Activated CD8-positive, alpha-beta memory T cell treated with anti-CD3 and anti-CD28 coated beads for 4 hours (primary cell): ENCODE measurements at places on chromosomes 2 and 18.

DNA sequence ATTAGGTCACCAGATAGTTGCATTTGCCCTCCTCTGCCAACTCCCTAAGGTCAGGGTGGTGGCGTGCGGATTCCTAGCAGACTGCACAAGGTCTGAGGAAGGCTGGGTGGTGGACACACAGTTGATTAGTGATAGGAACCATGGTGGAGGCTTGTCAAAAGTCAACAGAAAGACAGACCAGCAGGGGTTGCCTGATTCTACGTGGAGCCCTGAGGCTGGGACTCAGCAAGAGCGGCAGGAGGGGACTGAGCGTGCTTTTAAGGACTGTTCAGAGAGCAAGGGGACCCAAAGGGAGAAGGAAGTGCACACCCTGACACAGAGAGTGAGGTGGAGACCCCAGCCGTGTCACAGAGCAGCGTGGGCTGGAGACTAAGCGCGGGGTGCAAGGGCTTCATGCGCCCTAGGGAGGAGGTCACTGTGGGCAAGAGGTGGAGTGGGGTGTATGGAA, 513.2 kb downstream of the RNF144A start:
- no peak for DNase-seq

GRCh38 chr18:49247781-49248180, 212.7 kb downstream of the DYM start:
- no peak for DNase-seq

- DNase-seq = no peak
Observed at GRCh38 chr18:32439802-32440201, 30.9 kb downstream of the GAREM1 start.

DNA sequence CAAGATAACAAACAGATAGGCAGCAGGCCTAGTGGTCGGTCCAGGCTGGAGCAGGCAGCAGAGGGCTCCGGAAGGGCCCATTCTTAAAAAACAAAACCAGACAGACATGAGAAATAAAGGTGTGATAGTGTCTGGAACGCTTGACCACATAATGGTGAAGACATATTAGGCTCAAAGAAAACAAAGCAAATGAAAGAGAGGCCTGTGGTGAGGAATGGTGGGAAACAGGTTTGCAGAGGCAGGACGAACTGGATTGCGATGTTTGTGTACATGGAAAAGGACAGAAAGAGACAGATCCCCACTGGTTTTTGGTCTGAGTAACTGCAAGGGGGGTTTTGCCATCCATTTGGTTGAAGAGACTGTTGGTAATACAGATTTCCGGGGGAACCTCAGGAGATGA, 19.9 kb downstream of the QPCT start:
- no peak for DNase-seq

DNA sequence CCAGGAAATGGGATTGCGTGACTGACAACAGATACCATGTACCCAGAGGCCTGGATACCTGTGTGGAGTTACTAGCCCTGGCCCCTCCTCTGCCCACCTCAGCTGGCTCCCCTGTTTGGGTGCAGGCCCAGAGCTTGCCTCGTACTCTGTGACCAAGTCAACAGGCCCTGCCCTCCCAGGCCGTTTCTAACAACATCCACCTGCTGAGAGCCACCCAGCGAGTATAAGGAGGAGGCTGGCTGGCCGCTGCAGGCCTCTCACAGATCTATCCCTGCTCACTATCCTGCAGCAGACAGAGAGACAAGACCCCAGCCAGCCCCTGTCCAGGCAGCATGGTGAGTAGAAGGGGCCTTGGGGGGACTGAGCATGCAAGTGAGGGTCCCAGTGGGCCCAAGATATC, 12.5 kb upstream of the TUBA4A start:
- no peak for DNase-seq
